ENCODE measurements at places on chromosomes 2 and 18.

- DNase-seq, result no peak
Measured at GRCh38 chr2:20635113-20635510, 15.8 kb downstream of the HS1BP3 start.

DNA sequence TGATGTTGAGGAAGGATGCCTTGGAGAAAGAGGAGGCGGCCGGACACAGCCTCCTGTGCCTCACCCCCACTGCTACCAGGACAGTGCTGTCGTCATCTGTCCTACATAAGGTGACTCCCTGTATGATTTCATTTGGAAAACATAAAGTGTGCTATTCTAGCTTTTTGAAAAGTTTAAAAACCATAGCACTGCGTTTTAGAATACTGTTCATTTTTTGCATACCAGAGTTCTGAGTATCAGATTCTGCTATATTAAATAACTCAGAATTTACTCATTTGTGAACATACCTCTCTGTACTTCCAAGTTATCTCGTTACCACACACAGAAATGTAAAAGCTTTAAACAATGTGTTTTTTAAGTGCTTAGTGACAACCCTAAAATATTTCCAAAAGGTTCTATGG is 302.9 kb downstream of the LRRTM1 start:
- no peak for DNase-seq

- no peak for DNase-seq
Measured at GRCh38 chr2:1588978-1589621, 155.2 kb downstream of the PXDN start.

- DNase-seq, result no peak
Measured at GRCh38 chr2:26344581-26345282, 1.2 kb upstream of the SELENOI start.

GRCh38 chr2:168781191-168781817 is 21.1 kb upstream of the NOSTRIN start:
- DNase-seq, result no peak

DNA sequence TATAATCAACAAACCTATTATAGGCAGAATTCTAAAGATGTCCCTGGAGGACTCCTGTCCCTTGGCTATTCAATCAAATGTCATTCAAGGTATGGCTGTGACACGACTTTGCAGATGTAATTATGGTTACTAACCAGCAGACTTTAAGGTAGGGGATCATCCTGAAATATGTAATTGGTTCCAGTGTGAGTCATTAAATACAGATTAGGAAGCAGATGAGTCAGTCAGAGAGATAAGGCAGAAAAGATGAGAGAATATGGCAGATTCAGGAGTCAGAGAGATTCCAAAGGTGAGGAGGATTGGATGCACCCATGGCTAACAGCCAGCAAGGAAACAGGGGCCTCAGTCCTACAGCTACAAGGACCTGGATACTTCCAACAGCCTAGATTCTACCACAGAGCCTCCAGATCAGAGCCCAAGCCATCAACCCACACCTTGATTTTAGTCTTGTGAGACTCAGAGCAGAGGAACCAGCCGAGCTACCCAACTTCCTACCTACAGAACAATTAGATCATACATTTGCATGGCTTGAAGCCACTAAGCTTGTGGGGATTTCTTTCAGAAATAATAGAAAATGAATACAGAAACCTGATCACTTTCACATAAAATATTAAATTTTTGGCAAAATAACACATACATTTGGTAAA is 11.2 kb upstream of the PROM2 start:
- DNase-seq, result no peak

GRCh38 chr2:206115026-206115578 is 29.1 kb upstream of the INO80D start:
- DNase-seq, result no peak

DNA sequence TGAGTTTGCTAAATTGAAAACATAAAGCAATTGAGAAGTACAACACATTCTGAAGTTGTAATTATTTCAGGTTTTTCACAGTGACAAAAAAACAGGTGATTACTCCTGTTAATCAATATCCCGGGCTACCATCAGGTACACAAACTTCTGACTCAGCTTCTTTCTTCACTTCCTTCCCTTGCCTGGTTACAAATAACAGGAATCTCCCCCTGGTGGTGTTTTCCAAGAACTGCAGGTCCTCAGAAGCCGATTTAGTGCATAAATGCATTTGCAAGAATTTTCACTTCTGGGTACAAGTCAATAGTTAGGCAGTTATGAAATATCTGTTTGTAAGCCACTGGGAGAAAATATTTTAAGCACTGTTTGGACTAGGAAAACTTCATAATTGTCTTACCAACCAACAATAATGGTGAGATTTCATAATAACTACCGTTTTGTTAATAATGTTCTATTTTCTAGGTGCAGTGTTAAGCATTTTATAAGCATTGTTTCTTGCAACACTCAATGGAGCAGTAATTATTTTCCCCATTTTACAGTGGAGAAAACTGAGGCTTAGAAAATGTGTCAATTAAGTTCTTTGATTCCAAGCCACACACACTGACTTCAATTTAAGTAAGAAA is 12.4 kb upstream of the GMCL1 start:
- peak; percentile 61 for DNase-seq

GRCh38 chr18:45935591-45936335 is 31.4 kb downstream of the EPG5 start:
- no peak for DNase-seq

DNA sequence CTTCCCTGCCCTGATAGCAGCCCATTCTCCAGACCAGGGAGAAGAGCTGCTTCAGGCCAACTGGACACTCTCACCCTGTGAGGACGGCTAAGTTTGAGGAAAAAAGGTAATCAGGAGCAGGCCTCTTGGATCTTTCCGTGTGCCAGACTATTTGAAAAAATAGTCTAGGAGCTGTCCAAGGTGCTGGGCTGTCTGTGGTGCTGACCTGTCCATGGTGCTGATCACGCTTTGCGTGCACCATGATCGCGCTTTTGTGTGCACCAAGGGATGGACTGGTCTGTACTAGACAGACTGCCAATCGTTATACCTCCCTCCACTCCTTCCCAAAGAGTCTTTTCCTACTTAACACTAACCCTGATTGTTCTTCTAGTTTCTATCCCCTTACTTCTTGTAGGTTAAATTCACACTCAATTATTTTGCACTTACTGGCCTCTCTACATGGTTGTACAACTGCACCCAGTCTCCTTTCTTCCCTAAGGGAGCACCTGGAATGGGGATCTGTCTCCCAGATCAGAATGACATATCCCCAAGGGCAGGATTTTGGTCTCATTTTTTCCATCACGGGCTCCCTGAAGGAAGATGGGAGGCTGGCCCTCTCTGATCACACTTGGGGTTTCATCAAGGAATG is 295.4 kb downstream of the CELF4 start:
- DNase-seq, result no peak

- no peak for DNase-seq
Measured at GRCh38 chr2:104863146-104863467, 9.2 kb downstream of the POU3F3 start.

DNA sequence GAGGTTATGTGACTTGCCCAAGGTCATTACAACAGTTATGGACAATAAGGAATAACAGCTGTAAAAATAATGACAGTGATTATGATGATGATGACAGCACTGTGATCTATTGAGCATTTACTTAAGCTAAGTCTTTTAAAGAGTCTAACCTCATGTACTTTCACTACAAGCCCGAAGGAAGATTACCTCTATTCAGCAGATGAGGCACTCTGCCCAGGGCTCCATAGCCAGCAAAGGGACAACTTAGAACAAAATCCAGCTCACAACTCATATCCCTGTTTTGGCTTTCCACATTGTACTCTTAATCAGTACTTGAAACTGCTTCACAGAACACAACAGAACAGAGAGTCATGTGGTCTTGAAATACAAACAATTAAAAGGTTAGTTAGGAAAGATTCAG is 290.2 kb downstream of the ZNF385B start:
- DNase-seq, result no peak

DNA sequence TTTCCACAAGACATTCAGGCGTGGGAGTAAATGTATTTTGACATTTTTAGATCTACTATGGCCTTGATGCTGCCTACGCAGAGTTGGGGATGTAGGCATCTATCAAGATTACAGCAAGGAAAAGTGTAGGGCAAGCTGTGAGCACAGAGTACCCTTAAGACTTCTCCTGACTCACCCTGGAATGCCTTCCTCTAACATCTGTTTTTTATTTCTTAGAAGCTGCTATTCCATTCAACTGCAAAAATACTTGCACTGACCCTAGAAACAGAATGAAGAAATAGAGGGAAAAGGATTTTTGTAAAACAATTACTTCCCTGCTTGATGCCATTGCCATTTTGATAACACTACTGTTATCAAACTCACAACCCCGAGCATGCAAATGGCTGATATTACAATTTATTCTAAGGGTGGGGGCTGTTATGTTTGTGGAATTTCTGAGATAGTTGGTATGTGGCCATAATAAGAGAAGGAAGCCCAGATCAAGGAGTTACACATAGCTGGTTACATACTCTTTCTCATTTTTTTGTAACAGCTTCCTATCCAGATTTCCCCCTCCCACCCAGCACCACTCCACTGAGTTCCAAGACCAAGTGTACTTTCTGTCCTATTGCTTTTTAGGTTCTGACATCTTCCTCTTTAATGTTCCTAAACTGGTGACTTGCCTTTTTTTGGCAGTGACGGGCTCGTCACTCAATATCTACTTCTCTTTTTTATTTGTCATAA is 6.0 kb upstream of the ROCK1 start:
- DNase-seq, result no peak

- no peak for DNase-seq
Measured at GRCh38 chr2:74259733-74260132, 61.3 kb downstream of the MTHFD2 start.

DNA sequence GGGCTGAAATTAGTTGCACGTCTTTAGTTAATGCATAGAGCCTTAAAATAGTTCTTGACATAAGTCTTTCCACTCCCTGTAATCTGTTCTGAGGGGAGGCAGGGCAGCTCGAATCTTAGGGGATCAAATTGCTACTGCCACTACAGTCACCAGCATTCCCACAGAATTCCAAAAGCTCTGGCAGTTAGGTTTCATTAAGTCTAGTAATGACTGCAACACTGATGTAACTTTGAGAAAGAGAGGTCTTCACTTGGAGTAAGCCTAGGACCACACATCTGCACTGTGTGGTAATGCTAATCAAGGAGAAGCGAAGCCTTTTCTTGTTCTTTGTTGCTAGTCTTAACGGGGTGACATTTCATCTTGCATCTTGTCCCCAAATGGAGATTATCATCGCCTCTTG is 19.3 kb upstream of the NCK2 start:
- no peak for DNase-seq

- DNase-seq, result no peak
Measured at GRCh38 chr2:223723954-223724411, 113.4 kb downstream of the AP1S3 start.

- DNase-seq, result no peak
Measured at GRCh38 chr18:23502516-23503037, 734 bp upstream of the RMC1 start.

DNA sequence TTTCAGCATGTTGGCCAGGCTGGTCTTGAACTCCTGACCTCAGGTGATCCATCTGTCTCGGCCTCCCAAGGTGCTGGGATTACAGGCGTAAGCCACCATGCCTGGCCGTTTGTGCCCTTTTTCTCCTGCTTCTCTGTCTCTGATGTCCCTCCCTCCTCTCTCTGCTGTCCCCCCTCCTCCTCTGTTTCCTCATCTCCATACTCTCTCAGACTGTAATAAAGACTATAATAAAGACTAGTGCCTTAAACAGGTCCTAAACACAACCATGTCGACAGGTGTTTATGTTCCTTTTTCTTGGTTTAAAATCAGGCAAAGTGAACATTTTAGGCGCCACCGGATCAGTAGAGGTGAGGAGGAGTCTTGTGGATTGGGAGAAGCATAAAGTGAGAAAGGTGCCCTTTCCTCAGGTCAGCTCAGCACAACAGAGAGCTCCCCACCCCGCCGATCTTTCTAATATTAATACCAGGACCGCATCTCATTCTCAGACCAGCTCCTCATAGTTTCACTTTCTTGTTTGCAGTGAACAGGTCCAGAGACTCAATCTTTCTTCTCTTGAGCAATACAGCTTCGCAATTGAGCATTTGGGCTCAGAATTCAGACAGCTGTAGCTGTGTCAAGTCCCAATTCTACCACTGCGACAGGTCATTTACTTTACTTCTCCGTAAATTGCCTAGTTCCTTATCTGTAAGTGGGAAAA is 23.7 kb downstream of the TIMM21 start:
- no peak for DNase-seq

GRCh38 chr18:62690236-62690815 is 25.0 kb upstream of the PHLPP1 start:
- no peak for DNase-seq

DNA sequence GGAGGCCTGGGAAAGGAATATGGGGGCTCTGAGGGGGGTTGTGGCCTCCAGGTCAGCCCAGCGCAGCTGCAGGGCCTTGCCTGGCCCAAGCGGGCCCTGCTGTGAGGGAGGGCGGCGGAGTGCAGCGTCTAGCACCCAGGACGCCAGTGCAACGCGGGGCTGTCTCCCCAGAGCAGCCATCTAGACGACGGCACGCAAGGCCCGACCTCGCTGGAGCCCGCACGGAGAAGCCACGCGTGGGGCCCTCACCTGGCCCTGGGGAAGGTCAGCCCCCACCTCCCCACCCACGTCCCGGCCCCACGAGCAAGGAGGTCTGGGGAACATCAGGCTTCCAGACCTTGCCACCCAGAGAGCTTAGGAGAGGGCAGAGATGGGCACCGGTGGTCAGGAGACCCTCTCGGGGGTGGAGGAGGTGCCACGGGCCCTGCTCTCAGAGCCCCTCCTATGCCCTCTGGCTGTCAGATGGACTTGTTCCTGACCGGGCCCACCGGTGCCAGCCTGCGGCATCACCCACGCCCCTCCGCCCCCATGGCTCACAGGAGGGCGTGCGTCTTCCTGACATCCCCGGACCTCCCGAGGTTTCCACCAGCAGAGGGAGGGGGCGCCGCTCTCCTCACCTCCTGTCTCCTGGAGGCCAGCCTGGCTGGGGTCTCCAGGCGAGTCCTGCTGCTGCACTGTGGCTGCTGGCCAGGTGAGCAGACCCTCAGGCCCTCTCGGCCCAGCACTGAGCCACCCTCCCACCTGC is 17.0 kb downstream of the GPR35 start:
- DNase-seq, result no peak

- DNase-seq, result no peak
Measured at GRCh38 chr2:88856409-88857135, 165.1 kb downstream of the RPIA start.

- no peak for DNase-seq
Measured at GRCh38 chr2:100721693-100722092, 98.2 kb upstream of the NPAS2 start.

DNA sequence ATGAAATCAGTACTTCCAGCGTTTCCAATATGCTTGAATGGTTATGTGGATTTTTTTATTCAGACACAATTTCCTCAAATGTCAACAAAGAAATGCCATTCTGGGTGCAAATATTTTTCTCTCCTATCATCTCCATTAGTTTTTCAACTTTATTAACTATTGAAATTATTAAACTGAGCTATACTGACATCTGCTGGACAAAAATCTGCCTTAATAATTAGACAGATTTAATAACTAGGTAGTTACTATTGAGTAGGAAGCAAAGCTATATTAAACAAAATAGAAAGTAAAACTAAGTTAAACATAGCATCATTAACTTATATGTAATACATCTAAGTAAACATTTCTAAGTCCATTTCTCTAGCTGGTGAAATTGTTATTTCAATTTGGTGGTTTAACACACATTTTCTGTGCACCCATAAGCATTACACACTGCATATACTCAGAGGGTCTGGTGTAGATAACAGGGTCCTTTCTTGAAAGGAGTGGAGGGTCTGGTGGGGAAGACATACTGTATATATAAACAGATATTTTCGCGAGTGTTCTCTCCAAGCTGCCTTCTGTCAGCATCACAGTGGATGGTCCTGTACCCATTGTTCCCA is 77.0 kb downstream of the LANCL1 start:
- no peak for DNase-seq
